ENCODE measurements at places on chromosomes 1 and 21.

DNA sequence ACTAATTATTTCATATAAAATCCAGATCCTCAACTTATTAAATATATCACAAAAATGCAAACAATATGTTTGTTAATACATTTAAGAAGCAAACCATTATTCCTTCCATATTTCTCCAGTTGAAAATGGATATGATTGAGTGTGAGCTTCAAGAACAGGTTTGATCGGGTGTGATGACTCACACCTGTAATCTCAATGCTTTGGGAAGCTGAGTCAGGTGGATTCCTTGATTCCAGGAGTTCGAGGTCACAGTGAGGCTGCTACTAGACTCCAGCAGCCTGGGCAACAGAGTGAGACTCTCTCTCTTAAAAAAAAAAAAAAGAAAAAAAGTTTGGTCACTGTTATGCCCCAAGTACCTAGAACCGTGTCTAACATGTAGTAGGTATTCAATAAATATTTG is 42.9 kb upstream of the RRP15 start:
- DNase-seq = no peak

GRCh38 chr1:37821481-37821880 is 13.5 kb upstream of the YRDC start:
- DNase-seq = no peak

GRCh38 chr1:228917342-228917741 is 182.1 kb downstream of the RHOU start:
- DNase-seq = no peak

- DNase-seq = no peak
Measured at GRCh38 chr1:212004895-212005608, 30.3 kb downstream of the INTS7 start.

GRCh38 chr1:22925111-22925510 is 47.6 kb downstream of the LACTBL1 start:
- DNase-seq = no peak

DNA sequence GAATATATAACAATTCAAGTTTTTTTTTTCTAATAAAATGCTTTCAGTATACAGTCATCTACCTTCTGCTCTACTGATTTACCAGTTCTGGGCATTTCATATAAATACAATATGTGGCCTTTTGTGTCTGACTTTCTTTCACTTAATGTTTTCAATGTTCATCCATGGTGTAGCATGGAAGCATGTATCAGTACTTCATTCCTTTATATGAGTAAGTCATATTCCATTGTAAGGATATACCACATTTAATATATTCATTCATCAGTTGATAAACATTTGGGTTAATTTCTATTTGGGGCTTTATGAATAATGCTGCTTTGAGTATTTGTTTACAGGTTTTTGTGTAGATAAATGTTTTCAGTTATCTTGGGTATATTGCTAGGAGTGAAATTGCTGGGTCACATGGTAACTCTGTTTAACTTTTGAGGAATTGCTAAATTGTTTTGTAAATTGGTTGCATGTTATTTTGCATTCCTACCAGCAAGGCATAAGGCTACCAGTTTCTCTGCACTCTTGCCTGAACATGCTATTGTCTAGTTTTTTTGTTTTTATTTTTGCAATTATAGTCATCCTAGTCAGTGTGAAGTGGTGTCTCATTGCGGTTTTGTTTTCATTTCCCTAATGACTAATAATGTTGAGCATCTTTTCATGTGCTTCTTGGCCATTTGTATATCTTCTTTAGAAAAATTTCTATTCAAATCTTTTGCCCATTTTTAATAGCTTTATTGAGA is 206.1 kb downstream of the TM2D1 start:
- no peak for DNase-seq

- DNase-seq = no peak
Measured at GRCh38 chr1:12570291-12570690, 47.7 kb downstream of the DHRS3 start.

DNA sequence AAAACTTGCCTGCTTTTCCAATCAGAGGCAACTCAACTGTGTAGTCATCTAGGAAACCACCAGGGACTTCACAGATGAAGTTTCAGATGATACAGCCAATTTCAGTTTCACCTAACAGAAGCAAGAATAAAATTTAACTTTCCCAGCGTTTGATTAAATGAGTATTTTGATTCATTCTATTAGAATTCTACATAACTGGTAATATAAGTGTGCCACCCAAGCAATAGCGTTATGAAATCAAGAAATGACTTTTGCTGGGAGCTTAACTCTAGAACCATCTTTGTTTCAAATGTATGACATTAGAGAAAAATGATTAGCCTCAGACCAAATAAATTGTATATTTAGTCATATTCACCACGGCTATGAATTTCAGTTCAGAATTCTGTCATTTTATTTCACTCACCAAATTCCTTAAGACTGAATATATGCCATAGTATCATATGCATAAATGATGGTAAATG is 239.3 kb downstream of the NRIP1 start:
- no peak for DNase-seq

DNA sequence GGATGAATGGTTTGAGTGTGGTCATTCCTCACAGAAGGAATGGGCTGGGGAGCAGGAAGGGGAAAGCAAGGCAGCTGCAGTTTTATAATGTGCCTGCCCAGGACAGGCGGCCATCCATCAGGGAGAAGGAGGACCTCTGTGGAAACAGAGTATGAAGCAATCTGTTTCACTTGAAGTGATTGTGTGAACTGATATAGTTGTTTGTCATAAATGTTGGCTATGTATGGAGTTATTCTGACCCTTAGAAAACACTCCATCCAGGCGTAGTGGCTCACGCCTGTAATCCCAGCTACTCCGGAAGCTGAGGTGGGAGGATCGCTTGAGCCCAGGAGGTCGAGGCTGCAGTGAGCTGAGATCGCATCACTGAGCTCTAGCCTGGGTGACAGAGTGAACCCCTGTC is 46.5 kb downstream of the NENF start:
- peak; percentile 18 for DNase-seq

GRCh38 chr21:25582888-25583287 is 24.4 kb downstream of the MRPL39 start:
- DNase-seq = no peak

DNA sequence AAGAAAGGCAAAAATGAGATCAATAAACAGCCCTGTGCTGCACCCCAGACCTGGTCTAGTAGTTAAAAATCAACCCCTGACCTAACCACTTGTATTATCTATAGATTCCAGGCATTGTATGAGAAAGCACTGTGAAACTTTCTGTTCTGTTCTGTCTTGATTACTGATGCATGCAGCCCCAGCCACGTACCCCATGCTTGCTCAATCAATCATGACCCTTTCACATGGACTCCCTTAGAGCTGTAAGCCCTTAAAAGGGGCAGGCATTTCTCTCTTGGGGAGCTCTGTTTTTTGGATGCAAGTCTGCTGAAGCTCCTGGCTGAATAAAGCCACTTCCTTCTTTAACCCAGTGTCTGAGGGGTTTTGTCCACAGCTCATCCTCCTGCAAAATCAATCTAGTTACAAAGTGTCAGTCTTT is 24.2 kb upstream of the CD34 start:
- DNase-seq = no peak

DNA sequence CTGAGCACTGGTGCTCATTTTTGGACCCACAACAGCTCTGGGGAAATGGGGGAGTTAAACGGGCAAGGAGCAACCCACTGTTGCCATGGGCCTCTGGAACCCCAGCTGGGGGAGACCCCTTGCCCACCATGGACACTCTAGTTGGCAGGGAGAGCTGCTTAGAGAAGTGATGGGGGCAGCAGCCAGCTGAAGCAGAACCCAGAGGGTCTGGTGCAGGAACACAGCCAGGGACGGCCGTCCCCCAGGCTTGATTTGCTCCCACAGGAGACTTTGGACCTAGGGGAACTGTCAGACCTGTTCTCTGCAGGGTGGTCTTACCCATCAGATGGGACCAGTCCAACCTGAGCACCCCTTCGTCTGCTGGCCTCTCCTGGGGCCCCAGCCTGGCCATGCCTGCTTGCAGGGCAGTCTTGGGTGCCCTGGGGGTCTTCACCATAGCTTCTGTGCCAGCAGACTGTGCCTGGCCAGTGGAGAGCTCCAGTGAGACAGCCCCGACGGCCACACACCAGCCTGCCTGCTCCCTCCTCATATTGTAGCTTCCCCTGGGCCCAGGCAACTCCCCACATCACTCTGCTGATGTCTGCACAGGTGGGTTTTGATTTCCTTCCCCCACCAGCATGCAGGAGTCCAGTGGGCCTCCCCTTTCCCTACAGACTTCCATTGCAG is 11.3 kb downstream of the SPATC1L start:
- no peak for DNase-seq

DNA sequence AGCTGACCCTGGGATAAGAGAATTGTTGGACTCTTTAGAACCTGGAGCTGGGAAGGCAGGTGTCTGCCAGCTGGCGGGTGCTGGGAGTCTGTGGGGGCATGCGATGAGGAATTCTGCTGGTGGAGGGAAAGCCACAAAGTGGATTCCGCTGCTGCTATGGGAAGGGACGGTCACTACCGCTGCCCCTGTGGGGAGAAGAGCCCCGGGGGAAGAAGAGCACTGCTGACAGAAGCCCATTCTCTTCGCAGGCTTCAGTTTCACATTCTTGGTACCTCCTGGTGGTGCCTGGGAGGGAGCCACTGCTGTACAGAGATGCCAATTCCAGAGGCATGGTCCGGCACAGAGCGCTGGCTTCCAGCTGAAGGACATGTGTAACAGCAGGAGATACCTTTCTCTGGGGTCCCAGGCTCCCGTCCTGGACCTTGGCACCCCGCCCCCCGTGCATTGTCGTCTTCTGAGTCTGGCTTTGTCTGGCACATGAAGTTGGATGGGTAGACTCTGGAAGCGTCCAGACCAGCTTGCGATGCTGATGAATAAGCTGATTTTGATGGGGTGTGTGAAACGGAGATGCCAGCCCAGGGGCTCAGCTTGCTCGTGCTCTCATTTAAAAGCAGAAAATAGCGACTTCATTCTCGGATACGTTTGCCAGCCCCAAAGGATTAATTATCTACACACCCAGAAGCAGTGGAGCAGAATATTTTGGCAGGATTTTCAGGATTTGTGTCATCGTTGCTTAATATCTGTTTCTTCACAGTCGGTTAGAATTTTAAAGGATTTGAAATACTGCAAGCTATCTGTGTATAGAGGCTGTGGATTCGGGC is 13.2 kb downstream of the PDXK start:
- DNase-seq = no peak

DNA sequence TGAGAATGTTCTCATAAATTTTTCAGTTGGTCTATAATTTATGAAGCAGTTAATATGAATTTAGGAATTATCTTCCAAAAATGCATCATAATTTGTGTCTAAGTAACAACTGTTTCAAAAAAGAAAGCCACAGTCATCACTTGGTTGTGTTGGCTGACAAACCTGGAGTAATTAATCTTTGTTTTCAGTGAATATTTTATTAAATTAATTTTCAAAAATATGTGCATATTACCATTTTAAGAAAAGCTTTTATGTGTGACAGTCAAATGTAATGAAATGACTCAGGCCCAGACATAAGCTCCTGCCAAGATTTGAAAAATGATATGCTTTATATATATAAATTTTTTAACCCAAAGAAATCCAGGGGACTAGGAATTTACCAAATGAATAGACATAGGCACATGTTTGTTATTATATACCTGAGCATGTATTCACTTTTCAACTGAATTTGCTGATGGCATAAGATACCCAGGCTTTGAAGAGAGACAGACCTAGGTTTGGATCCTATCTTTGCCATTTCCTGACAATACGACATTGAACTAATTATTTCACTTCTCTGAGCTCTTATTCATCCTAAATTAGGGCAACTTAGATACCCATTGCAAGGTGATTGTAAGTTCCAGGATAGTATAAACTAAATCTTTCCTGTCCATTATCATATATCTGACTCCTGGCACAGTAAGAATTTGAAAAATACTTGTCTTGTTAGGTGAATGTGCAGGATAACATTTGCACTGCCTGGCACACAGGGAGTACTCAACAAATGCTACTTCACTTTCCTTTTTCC is 729.5 kb upstream of the ADGRL2 start:
- DNase-seq = no peak

DNA sequence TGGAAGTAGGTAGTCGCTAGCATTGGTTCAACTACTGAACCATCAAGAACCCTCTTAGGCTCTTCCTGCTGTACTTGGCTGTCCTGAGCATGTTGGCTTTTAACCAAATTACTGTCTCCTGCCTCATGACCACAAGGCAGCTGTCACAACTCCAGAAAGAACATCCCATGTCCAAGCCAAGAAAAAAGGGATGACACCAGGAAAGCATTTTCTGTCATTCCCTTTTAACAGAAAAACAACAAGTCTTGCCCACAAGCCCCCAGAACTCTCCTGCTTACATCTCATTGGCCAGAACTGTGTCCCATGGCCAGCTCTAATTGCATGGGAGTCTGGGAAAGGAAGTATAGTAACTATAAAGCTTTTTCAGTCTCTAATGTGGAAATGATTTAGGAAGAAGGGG is 2.4 kb upstream of the RNU5D-1 start:
- DNase-seq = peak; percentile 76

DNA sequence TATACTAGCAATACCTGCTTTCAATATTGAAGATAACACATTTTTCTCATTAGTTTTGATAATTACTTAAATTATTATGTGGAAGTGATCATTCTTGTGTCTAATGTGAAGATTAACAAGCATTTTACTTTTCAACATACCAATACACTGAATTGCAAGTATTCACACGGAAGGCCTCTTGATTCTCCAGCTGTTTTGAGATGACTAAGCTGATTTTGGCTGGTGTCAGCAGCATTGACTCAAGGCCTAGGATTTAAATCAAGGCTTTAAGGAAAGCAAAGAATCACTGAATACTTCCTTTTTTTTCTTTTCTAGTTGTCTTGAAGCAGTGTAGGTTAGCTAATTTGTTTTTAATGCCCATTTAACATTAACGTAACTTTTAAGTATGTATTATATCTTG is 373.7 kb downstream of the SRGAP2C start:
- DNase-seq = peak; percentile 65

GRCh38 chr1:115307661-115308060 is 30.4 kb downstream of the NGF start:
- DNase-seq = no peak

- DNase-seq = no peak
Measured at GRCh38 chr1:26824731-26825130, 1.8 kb upstream of the ZDHHC18 start.

- DNase-seq = no peak
Measured at GRCh38 chr1:80989455-80989854, 811.3 kb upstream of the ADGRL2 start.

DNA sequence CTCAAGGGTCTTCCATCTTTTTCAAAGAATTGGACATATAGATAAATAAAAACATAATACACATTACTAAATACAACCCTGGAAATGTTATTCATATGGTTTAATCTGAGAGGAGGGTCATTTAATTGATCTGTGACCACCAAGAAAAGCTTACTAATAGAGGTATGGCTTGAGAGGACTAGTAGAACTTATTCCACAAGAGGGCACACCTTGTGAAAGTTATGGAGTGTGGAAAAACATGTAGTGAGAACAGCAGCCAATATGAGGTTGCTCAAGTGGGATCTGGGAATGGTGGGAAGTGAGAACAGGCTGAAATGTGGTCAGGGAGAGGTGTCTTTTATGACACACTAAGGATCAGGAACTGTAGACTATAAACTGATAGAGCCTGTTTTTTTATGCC is 973.5 kb upstream of the B3GALT2 start:
- DNase-seq = no peak

GRCh38 chr1:87051965-87052364 is 137.5 kb downstream of the HS2ST1 start:
- no peak for DNase-seq

- peak; percentile 76 for DNase-seq
Measured at GRCh38 chr1:180178511-180179161, 24.0 kb downstream of the QSOX1 start.

GRCh38 chr1:168438626-168439025 is 105.2 kb downstream of the XCL2 start:
- DNase-seq = no peak
